Neural crest cell (in vitro differentiated cells): ENCODE measurements at places on chromosomes 4 and X. TPM values are rescaled to one million over a fixed set of nuclear protein-coding genes. Genes with fewer than 3 reads are reported as not detected.

DNA sequence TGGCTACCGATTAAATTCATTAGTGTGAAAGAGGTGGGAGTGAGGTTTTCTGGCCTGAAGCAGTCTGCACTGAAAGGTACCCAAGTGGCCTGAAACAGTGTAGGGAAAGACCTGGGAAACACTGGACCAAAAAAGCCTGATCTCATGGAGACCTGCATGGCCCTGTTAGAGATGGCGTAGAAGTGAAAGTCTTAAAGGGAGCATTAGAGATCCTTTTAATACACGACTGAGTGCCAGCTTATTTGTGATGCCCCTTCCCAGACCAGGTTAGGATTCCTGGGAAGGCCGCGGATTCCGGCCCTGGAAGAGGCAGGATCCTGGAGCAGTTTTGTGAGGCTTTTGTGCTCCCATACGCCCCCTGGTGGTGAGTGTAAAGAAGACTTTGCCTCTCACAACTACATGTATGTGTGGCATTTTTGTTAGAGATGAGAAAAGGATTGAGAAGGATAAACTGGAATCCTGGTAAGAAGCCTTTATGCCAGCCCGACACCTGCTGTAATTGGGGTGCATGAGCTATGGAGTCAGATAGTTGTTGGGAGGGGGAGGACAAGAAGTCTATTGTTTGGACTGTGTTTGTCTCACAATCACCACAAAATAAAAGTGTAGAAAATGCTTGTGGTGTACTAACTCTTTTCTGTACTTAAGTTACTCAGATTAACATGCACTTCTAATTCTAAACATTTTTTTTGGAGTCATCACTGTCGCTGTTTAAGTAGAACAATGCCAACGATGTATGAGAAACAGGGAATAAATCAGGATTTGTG, 54.0 kb downstream of the JADE1 start:
- DNase-seq, result peak; percentile 91

DNA sequence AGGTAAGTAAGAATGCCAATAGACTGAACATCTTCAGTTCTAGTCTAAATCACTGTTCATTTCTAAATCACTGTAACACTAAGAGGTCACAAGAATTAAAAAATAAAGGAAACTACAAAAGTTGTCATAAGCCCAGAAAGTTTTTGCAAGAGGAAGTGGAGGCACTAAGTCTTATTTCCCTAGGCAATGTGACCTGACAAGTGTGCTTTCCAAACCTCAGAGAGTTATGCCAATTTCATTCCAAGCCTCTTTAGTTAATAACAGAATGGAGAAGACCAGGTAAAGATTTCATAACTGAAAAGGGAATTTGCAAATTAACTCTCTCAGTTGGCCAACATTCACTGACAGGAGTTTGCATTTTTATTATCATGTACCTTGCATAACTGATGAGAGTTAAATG, 40.5 kb downstream of the BBS12 start:
- no peak for DNase-seq

GRCh38 chr4:102392033-102392744, 46.9 kb upstream of the SLC39A8 start:
- no peak for DNase-seq

DNA sequence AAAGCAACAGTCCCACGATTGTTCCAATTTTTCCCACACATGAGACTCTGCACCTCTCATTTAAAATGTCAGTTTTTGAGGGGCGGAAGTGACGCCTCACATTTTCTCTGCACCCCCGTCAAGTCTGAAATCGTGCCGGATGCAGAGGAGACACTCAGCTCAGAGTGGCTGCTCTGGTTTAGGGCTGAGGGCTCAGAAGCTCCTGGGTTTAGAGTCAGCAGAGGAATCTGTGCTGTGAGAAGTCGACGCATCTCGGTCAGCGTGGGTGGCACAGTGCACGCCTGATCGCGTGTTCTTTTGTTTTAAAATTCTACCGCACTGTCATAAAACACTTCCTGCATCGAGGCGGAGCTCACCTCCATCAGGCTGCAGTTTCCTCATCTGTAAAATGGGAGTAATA, 116.7 kb upstream of the ADRA2C start:
- no peak for DNase-seq

GRCh38 chr4:83174844-83175414, 60.4 kb upstream of the PLAC8 start:
- DNase-seq, result no peak

- peak; percentile 30 for DNase-seq
These were observed 30.1 kb downstream of the TEX13A start for GRCh38 chrX:105190252-105190853.

GRCh38 chr4:120071192-120071795, 4.6 kb upstream of the MAD2L1 start:
- peak; percentile 32 for DNase-seq

DNA sequence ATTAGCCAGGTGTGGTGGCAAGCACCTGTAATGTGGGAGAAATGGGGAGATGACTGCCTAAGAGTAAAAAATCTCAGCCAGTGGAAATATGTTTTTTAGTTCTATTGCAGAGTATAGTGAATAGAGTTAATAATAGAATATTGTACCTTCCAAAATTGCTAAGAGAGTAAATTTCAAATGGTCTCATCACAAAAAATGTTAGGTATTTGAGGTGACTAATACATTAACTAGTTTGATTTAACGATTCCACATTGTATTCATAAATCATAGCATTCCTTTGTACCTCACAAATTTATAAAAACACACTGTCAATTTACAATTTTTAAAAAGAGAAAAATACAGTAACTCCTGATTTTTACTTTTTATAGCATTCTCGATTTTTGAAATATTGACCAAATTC, 681.5 kb upstream of the EPHA5 start:
- no peak for DNase-seq

DNA sequence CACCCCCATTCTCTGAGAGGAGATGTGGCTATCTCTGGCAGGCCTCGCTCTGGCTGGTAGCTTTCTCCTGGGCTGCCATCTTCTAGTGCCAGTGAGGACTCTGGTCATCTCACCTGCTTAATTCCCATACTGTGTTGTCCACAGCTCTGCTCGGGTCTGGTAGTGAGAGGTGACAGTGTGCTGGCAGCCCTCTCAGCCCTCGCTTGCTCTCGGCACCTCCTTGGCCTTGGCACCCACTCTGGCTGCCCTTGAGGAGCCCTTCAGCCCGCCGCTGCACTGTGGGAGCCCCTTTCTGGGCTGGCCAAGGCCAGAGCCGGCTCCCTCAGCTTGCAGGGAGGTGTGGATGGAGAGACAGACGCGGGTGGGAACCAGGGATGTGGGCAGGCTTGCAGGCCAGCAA, 52.7 kb downstream of the CPLX1 start:
- DNase-seq, result no peak

GRCh38 chr4:135338181-135338580, 1136.6 kb upstream of the PABPC4L start:
- no peak for DNase-seq

GRCh38 chrX:65726715-65727114, 59.3 kb downstream of the MSN start:
- no peak for DNase-seq

GRCh38 chrX:25858273-25858880, 279.8 kb upstream of the MAGEB18 start:
- DNase-seq, result no peak

DNA sequence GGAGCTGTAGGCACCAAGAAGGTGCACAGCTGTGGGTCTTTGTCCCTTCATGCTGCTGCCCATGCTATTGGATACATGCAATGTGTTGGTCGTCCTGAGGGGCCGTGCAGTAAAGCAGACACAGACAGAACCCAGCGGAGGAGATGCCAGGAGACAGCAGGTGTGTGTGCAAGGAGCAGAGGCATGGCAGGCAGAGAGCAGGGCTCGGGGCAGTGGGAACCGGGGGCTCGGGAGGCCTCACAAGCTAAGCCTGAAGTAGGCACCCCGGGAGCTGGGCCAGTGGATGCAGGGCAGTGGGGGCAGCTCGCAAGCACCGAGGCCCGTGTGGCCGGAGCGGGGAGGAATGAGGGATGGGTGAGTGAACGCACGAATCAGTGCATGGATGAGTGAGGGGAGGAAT, 13.2 kb downstream of the HTRA3 start:
- no peak for DNase-seq

GRCh38 chr4:1746265-1746691, 25.0 kb downstream of the TACC3 start:
- peak; percentile 97 for DNase-seq

The SAT1 gene
- total RNA-seq, result 106 and 108 TPM in 2 replicates

The KLF3 gene
- total RNA-seq, result 38.2 and 38.4 TPM in 2 replicates

The AMBN gene
- total RNA-seq, result not detected in 2 replicates

The BRS3 gene
- not detected in 2 replicates for total RNA-seq

The ENPEP gene
- 4.5 and 7.3 TPM in 2 replicates for total RNA-seq

The DCAF12L1 gene
- 0.61 and 0.89 TPM in 2 replicates for total RNA-seq

The ZNF157 gene
- total RNA-seq, result 1.4 and 1.9 TPM in 2 replicates

The PHOX2B gene
- total RNA-seq, result 28.4 and 28.5 TPM in 2 replicates

The NDST3 gene
- total RNA-seq, result 5.7 and 5.9 TPM in 2 replicates

The SMARCA1 gene
- total RNA-seq, result 122 and 123 TPM in 2 replicates

The PRR32 gene
- total RNA-seq, result not detected in 2 replicates
